ENCODE measurements at places on chromosomes 7 and 10. TPM values are rescaled to one million over a fixed set of nuclear protein-coding genes. Genes with fewer than 3 reads are reported as not detected.

The PAPOLB gene
- total RNA-seq: 0.26 TPM

The GALNT11 gene
- total RNA-seq: 25.3 TPM

The CYP2C8 gene
- total RNA-seq: 0.26 TPM

The ACBD7 gene
- not detected for total RNA-seq

The CDK5 gene
- total RNA-seq: 4.1 TPM

The FAM131B gene
- 2.8 TPM for total RNA-seq

DNA sequence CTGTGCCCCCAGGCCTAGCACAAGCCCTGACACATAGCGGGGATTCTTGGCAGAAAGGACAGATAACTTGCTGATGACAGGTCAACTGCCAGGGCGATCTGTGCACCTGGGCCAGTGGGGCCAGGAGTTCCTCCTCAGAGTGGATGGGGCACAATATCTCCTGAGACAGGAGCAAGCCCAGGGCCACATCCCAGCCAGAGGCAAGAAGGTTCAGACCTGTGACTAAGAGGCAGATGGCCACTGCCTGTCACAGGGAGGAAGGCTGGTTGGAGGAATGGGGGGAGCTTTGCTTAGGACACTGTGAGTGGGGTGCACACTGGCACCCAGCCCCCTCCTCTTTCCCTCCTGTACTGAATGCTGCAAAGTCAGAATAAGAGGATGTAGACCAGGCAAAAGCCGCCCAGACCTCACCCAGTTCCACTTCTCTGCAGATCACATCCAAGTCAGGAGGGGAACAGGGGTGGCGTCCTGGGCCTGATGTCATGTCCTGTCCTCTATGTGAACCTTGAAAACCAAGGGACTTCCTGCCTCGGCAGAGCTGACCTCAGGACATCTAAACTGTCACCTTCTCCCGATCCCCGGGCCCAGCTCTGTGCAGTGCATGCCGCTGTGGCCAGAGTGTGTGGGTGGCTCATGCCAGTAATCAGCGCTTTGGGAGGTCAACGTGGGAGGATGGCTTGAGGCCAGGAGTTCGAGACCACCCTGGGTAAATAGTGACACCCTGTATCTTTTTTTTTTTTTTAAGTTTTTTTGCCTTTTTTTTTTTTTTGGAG, 1.3 kb downstream of the GUSB start:
- peak; percentile 78 for DNase-seq
- H3K36me3 ChIP-seq: peaks cover 1% of the 10 kb centered on the region
- no peaks in the 10 kb centered on the region for H3K27me3 ChIP-seq

DNA sequence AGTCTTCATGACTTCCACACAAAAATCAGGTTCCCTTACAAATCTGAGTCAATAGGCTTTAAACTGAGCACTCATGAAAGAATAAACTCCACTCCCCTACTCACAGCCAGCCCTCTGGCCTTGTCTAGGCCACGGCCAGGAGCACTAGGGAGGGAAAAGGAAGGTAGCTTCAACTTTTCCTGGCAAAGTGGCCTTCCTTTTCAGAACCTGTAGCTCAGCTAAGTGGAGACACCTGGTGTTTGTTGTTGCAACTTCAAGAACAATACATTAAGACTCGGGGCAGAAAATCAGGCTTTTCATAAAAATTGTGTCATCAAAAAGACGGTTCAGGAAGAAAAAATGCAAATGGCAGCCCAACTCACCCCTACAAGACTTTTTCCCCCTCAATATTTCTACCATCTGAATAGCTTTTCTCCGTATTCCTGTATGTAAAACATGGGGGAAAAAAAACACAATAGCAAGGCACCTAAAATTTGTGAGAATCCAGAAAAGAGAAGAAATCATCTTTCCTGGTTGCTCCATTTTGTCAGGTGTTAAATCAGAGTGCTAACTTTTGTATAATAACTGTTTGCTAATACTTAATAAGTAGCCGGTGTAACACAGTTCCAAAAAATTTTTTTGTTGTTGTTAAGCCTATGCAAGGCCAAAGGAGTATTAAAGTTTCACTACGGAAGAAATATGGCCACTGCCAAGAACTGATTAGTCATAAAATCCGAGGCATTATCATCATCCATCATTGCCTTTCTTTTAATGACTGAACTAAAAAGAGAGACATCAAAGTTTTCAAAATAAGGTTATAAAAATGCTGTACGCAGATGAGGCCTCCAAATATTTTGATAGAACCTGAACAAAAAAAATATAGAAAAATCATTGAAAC, 66.2 kb upstream of the ARID5B start:
- no peaks in the 10 kb centered on the region for H3K36me3 ChIP-seq
- no peak for DNase-seq
- peak overlapping the region; percentile 30 for H3K27ac ChIP-seq
- H3K4me3 ChIP-seq: no peak overlapping the region
- H3K27me3 ChIP-seq: no peaks in the 10 kb centered on the region

GRCh38 chr7:1520539-1521234, 9.8 kb upstream of the MAFK start:
- no peak overlapping the region for H3K4me3 ChIP-seq
- no peaks in the 10 kb centered on the region for H3K27me3 ChIP-seq
- H3K4me1 ChIP-seq: no peaks in the 10 kb centered on the region
- no peaks in the 10 kb centered on the region for H3K36me3 ChIP-seq

DNA sequence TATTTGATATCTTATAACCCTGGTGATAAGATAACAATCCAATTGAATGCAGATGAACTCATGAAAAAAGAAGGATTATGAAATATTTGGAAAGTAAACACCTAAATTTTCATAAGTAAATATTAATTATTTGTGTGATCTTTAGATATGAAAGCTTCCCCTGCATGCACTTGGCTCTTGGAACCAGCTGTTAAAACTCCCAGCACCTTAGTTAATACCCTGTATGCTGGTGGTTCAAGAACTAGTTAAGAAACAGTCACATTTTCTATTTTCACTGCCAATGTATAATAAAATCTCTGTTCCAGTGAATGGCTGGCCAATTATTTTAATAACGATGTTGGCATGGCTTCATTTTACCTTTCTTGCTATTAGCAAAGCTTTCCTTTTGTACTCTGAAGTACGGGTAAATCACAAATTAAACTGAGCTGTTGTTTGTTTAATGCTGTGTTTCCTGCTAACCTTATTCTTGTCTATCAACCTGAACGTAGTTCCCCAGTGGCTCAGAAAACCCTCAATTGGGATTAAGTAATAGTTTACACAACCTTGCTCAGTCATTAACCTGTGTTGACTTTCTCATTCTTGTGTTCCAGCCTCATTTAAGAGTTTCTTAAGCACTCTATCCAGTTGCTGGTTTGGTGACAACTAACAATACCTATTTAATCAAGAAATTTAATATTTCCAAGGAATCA, 38.9 kb downstream of the MET start:
- H3K4me3 ChIP-seq: no peak overlapping the region
- no peaks in the 10 kb centered on the region for H3K27me3 ChIP-seq
- H3K36me3 ChIP-seq: no peaks in the 10 kb centered on the region
- H3K4me1 ChIP-seq: no peaks in the 10 kb centered on the region
- no peak overlapping the region for H3K27ac ChIP-seq

DNA sequence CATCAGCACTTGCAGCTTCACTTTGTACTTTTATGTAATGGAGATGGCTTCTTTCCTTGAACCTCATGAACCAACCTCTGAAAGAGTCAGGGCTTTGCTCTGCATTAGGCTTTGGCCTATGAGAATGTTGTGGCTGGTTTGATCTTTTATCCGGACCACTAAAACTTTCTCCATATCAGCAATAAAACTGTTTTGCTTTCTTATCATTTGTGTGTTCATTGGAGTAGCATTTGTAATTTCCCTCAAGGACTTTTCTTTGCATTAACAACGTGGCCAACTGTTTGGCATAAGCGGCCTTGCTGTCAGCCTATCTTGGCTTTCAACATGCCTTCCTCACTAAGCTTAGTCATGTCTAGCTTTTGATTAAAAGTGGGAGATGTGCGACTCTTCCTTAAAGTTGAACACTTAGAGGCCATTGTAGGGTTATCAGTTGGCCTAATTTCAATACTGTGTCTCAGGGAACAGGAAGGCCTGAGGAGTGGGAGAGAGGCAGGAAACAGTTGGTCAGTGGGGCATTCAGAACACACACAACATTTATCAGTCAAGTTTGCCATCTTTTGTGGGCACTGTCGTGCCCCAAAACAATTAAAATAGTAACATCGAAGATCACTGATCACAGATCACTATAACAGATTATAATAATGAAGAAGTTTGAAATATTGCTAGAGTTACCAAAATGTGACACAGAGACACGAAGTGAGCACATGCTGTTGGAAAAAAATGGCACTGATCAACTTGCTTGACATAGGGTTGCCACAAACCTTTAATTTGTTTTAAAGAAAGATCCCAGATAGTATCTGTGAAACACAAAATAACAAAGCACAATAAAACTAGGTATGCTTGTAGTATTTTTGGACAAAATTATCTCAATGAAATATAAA, 64.7 kb downstream of the NRF1 start:
- DNase-seq: no peak
- no peaks in the 10 kb centered on the region for H3K4me1 ChIP-seq
- no peak overlapping the region for H3K27ac ChIP-seq
- H3K27me3 ChIP-seq: no peaks in the 10 kb centered on the region
- H3K4me3 ChIP-seq: no peak overlapping the region

GRCh38 chr7:77727936-77728701, 31.9 kb downstream of the RSBN1L start:
- no peak overlapping the region for H3K27ac ChIP-seq
- peaks cover 10% of the 10 kb centered on the region for H3K4me1 ChIP-seq
- no peak overlapping the region for H3K4me3 ChIP-seq
- no peaks in the 10 kb centered on the region for H3K27me3 ChIP-seq

GRCh38 chr7:80611779-80612178, 26.7 kb upstream of the CD36 start:
- no peak overlapping the region for H3K4me3 ChIP-seq
- H3K27ac ChIP-seq: no peak overlapping the region
- no peak for DNase-seq
- H3K27me3 ChIP-seq: no peaks in the 10 kb centered on the region

- DNase-seq: no peak
- no peaks in the 10 kb centered on the region for H3K4me1 ChIP-seq
- H3K27ac ChIP-seq: no peak overlapping the region
Observed at GRCh38 chr7:14850039-14850438, 52.5 kb downstream of the DGKB start.

DNA sequence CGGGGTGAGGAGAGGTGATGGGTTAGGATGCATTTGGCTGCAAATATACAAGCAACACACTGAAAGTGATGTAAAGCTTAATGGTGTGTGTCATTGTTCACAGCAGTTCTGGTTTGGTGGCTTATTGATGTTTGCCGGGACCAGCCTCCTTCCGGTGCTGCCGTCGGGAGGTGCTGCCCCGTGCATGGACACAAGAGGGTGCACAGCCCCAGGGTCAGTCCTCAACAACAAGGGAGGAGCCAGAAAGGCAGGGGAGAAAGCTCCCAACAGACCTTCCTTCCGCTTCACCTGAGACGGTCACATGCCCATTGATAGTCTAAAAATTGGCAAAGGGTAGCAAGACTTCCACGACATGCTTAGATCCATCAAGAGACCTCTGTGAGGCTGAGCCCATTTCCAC, 9.5 kb downstream of the RNF32 start:
- no peak overlapping the region for H3K4me3 ChIP-seq
- no peak overlapping the region for H3K27ac ChIP-seq
- DNase-seq: no peak
- H3K36me3 ChIP-seq: no peaks in the 10 kb centered on the region
- H3K27me3 ChIP-seq: no peaks in the 10 kb centered on the region
